ENCODE measurements at places on chromosomes 12 and 14.

- DNase-seq = no peak
Observed at GRCh38 chr12:8037046-8037663, 4.6 kb downstream of the FOXJ2 start.

DNA sequence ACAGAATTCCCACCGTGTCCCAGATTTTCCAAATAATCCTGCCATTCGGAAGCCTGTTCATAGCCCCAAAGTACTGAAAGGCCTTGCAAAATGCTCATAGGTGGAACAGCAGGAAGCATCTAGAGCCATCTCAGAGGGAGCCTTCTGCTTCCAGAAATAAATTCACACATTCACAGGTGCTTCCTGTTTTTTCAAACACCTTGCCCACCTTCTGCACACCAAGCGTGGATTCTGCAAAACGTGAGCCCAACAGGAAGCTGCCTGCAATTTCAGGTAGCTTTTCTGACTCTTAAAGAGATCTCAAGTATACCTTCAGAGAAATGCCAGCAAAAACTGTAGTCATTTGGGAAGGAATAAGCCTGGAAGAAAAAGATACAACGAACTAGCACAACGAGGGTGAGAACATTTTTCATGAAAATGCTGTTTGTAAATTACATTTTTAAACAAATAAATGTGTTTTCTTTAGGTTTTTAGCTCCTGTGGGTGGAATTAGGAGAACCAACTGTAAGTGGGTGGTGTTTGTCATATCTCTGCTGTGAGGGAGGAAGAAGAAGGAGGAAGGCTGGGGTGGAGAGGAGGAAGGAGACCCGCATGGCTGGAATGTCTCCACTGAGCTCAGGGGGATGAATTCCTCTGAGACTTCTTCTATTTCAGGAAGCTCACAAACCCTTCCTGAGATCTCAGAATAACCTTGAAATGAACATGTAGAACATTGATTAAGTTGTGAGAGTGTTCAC, at the start of gene IFNG-AS1:
Gene IFNG-AS1, plus strand, starts transcription at position 264 of the 737 bp plus-strand sequence.
- DNase-seq = no peak

DNA sequence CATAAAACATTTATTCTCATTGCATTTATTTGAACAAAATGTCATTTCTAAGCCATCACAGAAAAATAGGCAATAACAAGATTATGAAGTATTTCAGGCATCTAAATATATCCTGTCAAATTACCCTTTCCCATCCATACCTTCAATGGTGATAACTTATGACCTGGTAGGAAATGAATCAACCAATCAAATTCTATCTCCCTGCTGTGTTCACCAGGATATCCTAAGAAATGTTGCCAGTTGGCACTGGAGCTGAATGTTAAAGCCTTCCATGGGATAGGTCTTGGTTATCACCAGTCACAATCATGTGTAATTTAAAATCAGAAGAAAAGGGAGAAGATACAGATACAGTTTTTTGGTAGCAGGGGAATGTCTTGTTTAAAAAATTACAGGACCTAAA, 23.7 kb downstream of the BMP4 start:
- DNase-seq = no peak

- DNase-seq = no peak
Observed at GRCh38 chr12:112796067-112796466, 4.5 kb downstream of the RPH3A start.

DNA sequence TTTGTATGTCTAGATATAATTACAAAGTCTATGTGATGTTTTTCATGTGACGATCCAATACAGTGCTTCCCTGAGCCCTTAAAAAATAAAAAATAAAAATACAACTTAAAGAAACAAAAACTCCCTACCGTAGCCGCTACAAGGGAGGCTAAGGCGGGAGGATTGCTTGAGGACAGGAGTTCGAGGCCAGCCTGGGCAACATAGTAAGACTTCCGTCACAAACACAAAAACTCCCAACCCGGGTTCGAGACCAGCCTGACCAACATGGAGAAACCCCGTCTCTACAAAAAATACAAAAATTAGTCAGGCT, 669 bp upstream of the CDKN3 start:
- no peak for DNase-seq

Measured in stimulated activated CD4-positive, alpha-beta T cell treated with anti-CD3 and anti-CD28 coated beads, TNF-alpha, amount 100 ng/mL, for 1 hour (primary cell).